ENCODE measurements at places on chromosomes 1 and 21.
A peak's percentile ranks its signal among the peaks of the same experiment; 100 is the strongest.

DNA sequence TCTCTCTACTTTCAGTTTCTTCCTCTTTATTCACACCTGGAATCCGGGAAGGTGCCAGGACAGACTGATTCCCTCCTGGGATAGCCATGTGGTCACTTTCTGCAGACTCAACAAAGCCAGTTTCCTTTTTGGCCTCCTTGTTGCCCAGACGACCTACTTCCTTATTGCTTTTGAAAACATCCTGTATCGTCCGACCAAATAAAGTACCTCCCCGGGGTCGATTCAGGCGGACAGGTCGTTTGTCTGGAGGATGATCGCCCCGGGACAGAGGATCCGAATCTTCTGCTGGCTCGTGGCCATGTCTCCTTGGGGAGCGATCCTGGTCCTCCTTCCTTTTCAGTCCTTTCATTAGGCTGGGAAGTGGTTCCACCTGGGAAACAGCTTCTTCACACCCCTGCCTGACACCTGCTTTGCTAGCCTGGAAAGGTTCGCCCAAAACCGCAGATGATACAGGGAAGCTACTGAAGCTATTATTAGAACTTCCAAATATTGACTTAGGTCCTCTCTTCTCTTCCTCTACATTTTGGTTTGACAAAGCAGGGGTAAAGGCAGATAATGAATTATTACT lies 1.2 kb downstream of the MCM3AP start:
- no peak for DNase-seq

- DNase-seq = peak; percentile 68
These were observed 6.7 kb upstream of the WNT2B start for GRCh38 chr1:112501810-112502641.

DNA sequence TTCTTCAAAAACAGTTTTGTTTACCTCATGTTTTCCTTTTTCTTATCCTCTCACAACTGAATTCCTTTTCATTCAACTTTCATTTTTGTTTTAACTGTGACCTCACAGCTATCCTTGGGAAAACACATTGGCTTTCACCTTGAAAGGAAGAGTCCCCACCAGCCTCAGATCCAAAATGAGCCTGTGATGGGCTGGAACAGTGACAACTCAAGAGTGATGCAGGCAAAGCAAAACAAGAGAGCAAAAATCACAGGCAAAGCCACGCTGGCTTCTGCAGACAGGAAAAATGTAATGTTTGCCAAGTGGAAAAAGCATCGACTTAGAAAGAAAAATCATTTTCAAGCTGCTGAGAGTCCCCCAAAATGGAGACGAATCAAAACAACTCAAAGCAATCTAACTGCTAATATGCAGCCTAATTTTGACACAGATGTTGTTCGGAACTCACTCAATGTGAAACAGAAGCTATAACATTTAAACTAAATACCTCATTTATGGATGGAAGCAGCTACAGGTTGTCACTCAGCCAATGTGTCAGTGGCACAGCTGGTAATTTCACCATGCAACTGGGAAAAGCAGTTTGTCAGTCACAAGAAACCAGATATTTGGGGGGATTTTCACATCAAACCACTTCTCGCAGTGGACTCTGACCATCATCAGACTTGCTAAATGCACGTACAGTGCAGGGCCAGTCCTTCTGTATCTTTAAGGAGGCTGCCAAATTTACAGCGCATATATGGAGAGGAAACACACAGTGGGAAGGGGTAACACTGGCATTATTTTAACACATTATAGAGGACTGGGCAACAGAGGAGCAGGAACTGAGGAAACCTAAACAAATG lies 50.7 kb downstream of the ALG14 start:
- DNase-seq = no peak

- DNase-seq = no peak
These were observed 19.8 kb upstream of the PTP4A2 start for GRCh38 chr1:31957701-31958674.

- peak; percentile 75 for DNase-seq
These were observed 31.2 kb downstream of the DNTTIP2 start for GRCh38 chr1:93847811-93848288.

DNA sequence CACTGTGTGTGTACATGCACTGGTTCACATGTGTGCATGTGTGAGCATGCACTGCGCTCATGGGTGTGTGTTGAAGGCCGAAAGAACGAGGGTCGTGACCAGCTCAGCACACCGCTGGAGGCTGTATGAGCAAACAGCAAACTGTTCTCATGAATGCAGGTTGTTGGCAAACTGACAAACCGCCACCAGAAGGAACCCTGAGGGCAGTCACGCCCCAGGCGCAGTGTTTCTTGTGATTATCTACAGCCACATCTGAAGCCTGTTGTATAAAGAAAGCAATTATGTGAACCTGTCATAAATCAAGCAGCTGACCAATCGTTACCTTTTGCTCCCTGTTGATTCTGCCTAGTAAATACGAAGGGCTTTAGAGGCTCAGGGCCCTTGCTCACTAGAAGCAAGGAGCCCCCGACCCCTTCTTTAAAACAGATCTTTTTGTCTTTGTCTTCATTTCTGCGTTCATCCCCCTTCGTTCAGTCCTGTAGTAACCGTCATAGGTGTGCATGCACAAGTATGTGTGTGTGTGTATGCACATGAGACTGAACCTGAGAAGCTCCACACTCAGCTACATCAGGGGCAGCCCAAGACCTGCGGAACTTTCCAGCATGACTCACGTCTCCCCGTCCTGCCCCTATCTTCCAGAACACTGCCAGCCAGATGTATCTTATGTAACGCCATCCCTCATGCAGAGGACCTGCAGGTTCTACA lies 16.8 kb upstream of the RIPK4 start:
- DNase-seq = no peak

DNA sequence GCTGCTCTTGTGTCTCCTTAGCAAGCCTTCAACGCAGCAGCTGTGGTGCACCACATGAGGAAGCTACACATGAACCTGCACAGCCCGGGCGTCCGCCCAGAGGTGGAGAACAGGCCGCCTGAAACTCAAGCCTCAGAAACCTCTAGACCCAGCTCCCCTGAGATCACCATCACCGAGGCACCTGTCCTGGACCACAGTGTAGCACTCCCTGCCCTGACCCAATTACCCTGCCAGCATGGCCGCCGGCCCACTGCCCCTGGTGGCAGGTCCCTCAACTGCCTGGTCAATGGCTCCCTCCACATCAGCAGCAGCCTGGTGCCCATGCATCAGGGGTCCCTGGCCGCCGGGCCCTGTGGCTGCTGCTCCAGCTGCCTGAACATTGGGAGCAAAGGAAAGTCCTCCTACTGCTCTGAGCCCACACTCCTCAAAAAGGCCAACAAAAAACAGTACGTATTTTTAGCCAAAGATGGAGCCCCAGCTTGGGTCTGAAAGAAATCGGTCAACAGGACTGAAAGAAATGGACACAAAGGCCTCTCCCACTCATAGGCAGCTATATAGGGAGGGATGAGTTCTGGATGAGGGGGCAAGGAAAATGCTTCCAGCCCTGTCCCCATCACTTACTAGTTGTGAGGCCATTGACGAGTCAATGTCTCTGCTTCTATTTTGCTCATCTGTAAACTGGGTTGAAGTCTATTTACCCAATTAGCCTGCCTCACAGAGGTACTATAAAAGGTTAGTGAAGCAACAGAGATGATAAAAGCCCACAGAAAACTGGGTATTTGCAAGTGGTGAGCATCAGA lies 28.5 kb downstream of the CAMK1G start:
- DNase-seq = no peak

DNA sequence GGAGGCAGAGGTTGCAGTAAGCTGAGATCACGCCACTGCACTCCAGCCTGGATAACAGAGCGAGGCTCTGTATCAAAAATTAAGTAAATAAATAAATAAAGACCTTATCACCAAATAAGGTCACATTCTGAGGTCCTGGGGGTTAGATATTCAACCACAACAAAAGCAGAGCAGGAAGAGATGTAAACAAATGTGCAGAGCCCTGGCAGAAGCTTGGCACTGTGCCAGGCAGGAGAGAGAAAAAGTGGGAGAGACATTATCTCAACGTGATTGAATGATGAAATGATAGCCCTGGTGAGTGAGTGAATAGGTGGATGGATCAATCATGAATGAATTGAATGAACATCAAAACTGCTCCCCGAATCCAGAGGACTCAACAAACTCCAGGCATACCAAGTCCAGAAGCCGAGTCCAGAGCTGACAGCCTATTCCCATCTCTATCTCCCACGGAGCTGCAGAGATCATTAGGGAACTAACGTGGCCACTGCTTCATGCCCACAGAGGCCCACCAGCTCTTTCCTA lies 150.7 kb downstream of the TOMM20 start:
- DNase-seq = no peak

DNA sequence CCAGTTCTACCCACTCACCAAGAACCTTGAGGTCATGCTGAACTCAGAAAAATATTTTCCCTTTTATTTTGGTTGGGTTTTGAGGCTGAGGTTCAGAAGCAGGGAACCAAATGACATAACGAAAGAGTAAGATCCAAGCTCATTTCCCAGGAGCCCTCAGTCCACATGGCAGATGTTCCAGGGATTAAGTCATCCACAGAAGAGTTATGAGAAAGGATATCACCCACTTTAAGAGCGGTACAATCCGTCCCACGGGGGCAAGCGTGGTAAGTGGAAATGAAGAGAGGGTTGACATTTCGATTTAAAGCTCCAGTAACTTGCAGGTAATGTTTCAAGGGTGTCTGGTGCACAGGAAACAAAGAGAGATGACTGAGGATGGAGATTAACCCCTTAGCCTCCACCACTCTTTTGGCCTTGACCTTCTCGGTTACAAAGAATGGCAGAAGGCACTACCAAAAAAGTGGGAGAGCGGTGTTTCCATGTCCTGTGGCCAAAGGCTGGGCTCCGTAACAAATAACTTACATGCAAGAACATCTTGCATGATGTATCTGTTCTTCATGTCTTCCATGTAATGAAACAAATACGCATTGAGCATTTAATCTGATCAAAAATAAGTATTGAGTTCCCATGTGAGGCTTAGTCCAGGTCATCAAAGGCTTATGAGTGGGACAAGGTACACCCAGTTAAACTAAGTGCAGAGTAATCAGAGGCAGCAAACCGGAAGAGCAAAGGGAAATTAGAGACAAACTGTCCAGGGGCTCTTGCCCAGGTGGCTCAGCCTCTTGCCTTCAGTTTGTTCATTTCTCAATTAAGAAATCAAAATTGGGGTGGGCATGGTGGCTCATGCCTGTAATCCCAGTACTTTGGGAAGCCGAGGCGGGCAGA lies 241.4 kb downstream of the TOMM20 start:
- no peak for DNase-seq

GRCh38 chr1:173044656-173045055 lies 6.1 kb downstream of the TNFSF18 start:
- DNase-seq = no peak

DNA sequence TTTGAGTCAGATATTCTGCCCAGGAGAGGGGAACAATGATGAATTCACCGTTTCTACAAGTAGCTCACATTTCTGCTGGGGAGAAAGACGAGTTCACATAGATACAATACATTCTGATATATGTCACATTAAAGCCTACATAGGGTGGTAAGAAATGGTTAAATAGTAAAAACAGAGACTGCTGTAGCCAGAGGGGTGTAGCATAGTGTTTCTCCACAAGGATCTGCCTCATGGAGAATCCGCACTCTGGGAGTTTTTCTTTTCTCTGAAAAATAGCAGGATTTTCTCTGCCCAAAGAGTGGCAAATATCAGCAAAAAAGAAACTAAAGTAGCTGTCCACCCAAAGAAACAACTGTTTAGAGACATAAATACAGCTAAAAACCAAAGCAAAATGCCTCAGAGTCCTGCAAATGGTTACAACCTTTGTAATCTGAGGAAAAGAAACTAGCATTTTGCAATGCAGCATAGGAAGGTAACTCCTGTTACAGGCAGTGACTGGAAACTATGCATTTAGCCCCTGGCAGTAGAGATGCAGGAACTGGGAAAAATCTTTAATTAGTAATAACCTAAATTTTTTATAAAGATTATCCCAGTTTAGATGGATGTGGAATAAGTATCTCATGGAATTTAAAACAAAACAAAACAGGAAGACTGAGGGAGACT lies 1126.7 kb upstream of the ADGRL2 start:
- DNase-seq = no peak

DNA sequence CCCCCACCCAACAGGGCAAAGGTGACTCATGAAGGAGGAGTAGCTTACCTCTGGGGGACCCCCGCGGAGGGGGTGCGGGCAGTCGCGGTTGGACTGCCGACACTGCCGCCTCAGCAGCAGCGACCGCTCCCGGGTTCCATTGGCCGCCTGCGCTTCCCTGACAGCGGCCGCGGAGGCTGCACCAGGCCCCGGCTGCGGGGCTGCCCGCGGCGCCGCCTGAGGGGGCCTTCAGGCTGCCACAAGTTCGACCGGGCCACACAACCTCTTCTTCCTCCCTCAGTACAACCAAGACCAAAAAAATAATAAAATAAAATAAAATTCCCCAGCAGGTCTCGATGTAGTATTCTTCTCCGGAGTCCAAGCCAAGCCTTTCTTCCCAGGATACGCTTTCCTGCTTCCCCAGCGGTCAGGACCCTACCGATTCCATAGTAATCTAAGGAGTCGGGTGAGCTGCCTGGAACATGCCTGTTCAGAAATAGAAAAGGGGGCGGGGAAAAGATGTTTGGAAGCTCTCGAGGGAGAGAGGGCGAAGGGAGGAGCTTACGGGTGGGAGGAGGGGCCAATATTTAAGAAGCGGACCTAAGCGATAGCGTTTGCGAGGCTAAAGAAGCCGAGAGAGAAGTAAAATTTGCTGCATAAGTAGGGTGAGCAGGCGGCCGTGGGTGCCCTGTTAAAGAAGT lies at the start of gene PI4KB:
Gene PI4KB (minus strand): TSS at position 194 of the 680 bp plus-strand sequence. CDS start 10,935 bp downstream, outside the sequence.
- peak; percentile 95 for DNase-seq

DNA sequence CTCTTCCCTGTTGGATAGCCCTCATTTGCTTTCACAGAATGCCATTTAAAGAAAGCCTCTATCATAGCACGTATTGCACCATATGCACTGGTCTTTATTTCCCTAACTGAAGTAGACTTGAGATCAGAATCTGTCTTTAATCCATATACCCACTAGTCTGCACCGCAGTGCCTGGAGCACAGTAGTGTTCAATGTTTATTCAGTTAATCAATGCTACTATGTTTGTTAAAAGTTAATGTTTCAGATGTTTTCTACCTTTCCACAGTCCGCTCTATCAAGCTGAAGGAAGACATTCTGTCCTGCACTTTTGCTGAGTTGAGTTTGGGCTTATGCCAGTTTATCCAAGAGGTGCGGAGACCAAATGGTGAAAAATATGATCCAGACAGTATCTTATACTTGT lies 139.2 kb downstream of the ZMYM4 start:
- DNase-seq = no peak

DNA sequence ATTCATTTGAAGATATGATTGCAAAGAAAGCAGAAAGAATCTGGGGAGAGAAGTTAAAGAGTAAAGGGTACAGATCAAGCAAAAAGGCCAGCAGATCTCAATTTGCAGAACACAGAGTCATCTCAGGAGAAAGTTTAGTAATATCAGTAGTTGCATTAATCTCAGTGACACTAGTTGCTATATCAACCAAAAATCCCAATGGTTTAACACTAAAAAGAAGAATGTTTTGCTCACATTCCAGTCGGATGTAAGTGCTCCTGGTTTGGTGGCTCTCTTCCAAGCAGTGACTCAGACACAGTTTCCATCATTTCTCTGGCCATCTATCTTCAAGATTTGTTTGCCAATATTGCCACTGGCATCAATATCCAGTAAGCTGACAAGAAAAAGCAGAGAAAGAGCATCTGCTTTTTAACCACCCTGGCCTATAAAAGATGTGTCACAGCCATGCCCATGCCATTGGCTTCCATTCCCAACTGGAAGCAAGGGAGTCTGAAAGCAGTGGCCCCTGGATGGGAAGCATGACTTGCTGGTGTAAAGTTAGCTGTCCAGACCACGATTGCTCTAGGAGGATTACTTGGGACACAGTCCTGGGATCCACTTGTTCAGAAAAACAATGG lies 45.5 kb upstream of the AIM2 start:
- DNase-seq = no peak

- DNase-seq = no peak
These were observed 33.5 kb downstream of the PDPN start for GRCh38 chr1:13617108-13617507.

GRCh38 chr1:94993931-94994645 lies 67.2 kb upstream of the CNN3 start:
- no peak for DNase-seq

All from amniotic stem cell (primary cell).